ENCODE measurements at places on chromosomes 6 and 20.

GRCh38 chr6:44932651-44933091 is 395.5 kb upstream of the RUNX2 start:
- DNase-seq: no peak

GRCh38 chr6:41442800-41443501 is 103.2 kb upstream of the FOXP4 start:
- DNase-seq: no peak

GRCh38 chr6:151109361-151109760 is 130.4 kb upstream of the AKAP12 start:
- DNase-seq: no peak

GRCh38 chr20:50655311-50655880 is 35.9 kb downstream of the RIPOR3 start:
- no peak for DNase-seq

DNA sequence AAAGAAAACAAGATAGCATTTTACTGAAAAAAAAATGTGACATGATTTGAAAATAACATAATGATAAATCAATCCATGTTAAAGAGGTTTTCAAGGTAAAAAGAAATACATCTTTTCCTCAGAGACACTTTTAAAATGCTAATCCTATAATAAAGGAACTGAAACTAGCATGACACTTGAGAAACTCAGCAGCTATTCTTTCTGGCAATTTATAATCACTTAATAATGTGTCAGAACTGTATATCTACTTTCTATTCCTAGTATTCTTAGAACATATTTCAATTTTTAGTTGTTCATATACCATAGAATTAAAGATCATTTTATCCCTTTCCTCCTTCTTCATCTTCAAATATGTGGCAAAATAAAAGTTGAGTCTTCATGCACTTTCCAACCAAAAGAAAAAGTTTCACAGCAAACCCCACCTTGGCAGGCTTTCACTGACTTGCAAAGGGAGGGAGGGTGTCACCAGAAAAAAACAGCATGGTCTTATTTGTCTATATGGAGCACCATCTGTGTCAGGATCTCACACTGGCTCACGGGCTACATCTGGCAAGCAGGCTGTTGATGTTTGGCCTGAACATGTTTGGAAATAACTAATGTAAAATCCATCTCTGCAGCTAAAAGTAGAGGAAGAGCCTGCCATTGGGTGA is 48.5 kb downstream of the FHL5 start:
- DNase-seq: no peak

- no peak for DNase-seq
Observed at GRCh38 chr6:89999945-90000825, 105.9 kb downstream of the GJA10 start.

DNA sequence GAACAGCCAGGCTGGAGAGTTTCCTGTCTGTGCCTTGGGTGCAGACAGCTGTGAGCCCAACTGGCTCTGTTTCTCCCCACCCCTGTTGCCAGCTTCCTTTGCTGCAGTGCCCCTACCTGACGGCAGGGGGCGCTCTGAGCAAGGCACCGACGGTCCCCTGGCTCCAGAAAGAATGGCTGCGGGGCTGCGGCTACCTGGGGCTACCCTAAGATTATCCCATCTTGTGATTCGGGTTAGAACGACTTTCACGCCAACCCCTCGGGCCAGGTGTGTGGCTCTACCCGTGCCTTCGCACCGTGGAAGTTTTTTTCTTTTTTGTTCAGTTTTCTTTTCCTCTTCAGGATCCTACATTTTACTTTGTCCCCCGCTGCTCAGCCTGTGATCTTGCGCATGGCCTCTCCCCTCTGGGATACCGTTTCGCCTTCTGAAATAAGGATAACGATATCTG is 33.4 kb upstream of the AAR2 start:
- no peak for DNase-seq

- DNase-seq: no peak
Observed at GRCh38 chr20:7967199-7967844, 27.1 kb upstream of the HAO1 start.

GRCh38 chr6:67698534-67698933 is 936.5 kb upstream of the ADGRB3 start:
- no peak for DNase-seq

DNA sequence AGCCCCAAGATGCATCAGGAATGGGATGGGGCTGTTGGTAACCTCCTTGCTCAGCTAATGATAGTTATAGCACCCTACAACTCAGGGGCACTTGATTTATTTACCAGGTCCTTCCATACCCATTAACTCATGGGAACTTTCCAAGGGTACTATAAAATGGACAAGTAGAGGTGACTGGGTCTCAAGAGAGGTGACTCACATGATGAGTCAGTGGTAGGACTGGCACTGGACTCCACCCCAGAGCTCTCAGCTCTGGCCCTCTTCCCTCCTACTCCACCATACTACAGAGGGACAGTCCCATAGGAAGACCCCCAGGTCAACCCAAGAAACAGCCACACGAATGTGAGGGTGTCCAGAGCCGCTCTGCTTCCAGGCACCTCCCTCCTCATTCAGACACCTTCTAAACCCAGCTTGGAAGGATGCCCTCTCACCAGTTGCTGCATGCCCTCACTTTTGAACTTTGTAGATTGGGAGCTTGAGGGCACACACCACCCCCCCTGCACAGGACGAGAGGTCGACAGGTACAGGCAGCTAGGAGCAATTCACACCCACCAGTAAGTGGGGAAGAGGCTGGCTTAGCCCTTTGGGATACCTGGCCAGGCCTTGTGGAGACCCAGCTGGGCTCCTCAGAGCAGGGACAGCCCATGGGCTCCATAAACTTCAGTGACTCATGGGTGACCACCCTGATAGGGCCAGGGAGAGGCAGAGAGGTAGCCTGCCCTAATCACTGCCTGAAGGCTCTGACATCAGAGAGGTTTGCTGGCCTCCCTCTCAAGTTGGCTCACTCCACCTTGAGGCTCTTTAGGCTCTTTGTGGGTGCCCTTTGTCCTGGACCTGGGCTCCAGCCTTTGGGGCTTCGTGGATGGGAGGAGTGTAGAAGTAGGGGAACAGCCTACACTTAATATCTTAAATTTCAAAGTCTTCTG is 81.6 kb upstream of the MLN start:
- peak; percentile 22 for DNase-seq

DNA sequence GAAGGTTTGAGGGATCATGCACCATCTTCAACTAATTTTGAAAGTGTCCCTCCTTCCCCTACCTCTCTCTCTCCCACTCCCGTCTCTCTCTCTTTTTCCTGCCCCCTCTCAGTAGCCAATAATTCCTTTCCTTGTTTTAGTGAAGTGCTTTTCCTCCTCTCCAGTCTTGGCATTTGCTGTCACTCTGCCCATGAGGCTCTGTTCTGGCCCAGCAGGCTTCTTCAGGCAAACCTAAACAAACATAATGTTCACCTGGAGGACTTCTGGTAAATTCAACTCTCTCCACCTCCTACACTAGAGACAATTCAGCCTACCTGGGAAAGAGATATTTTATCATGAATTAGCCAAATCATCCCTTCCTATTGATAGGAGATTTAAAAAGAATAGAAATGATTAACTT is 320.4 kb upstream of the RNF24 start:
- no peak for DNase-seq

DNA sequence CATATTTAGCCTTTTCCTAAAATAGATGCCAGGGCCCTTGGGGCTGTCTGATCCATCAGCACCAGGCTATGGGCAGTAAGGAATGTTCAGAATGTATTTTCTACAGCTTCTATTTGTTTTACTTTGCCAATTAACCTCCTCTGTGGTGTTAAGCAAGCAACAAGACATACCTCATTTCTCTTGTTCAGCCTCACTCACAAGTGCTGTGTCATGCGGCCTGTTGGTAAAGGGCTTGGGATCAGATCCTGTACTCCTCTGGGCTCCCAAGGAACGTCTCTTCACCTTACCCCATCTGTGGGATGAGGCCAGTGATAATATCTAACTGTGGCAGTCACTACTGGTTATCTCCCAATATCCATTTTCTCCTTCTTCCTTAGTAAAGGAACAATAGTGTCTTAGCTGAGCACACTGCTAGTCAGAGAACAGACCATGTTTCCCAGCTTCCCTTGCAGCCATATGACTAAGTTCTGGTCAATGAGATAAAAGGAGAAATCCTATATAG is 7.0 kb upstream of the DSTN start:
- no peak for DNase-seq

DNA sequence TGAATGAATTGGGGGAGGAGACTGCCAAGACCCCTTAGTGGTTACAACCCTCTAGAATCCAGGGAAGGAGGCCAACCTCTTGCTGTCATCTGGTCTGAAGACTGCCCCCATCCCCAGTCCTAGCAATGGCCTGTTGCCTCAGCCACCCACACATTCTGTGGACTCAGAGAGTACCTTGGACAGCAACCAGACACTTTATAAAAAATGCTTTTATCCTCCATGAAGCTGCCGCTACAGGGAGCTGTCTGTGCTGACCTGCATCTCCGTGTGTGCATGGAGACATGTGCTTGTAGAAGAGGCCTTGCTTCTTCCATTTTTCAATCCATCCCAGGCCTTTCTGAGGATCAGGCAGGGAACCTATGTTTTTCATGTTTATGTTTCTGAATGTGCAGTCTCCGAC is 15.2 kb downstream of the CDH22 start:
- DNase-seq: no peak

- no peak for DNase-seq
Observed at GRCh38 chr6:150734235-150734634, 131.3 kb upstream of the MTHFD1L start.

GRCh38 chr6:148745926-148746325 is 904 bp upstream of the UST start:
- no peak for DNase-seq

DNA sequence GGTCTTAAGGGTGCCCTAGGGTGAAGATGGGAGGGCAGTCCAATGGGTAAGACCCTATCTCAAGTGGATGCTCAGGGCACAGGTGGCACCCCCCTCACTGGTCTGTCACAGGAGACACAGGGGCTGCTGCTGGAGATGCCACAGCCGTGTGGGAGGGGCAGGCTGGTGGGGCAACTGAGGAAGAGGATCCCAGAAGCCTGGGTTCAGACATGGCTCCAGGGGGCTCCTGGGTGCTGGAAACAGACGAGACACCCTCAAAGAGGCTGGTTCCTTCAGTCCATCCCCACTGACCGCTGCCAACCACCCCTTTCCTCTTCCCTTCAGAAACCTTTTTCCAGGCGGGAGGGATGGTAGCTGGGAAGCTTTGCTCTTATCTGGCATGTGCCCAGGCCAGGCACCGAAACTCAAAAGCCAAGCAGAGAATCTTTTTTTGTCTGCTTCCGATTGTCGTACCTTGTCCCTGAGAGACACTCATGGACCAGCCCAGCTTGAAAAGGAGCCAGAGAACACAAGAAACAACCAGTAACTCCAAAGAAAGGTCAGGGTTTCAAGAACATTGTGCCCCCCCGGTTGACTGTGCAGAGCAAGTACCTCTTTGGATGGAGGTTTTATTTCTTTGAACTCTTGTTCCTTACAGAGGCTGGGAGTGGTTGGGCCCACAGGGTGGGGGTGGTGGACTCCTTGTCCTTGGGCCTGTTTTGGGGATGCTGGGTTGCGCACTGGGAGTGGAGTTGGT is 28.5 kb upstream of the EMILIN3 start:
- no peak for DNase-seq

DNA sequence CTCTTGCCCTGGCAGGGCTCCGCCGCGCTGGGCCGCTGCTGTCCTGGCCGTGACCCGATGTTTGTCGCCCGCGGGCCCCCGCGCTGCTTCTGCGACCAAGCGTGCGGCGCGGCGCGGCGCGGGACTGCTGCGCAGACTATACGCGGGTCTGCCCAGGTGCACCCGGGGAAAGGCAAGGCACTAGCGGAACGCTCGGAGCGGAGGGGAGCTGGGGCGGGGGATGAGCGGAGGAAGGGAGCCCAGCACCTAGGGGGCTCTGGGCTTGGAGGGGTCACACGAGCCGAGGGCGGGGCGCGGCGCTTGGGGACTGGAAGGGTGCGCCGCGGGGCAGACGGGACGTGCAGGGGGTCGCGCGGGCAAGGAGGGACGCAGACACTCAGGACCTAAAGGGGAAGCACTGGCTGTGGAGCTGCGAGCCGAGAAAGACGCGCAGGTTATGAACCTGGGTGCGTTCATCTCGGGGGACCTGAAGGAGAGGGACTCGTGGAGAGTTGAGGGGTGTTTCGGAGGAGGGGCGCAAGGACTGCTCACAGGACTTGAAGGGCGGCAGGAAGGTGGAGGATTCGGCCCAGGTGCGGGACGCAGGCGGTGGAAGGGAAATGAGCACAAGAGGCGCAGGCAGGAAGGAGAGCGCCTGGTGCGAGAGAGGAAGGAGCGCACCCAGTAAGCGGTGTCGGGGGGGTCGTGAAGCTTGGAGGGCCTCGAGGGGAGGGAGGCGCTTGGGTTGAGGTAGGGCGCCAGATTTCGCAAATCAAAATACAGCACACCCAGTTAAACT is 40.8 kb upstream of the ZNFX1 start:
- DNase-seq: no peak

- no peak for DNase-seq
Observed at GRCh38 chr6:1669996-1670395, 60.3 kb downstream of the FOXC1 start.

DNA sequence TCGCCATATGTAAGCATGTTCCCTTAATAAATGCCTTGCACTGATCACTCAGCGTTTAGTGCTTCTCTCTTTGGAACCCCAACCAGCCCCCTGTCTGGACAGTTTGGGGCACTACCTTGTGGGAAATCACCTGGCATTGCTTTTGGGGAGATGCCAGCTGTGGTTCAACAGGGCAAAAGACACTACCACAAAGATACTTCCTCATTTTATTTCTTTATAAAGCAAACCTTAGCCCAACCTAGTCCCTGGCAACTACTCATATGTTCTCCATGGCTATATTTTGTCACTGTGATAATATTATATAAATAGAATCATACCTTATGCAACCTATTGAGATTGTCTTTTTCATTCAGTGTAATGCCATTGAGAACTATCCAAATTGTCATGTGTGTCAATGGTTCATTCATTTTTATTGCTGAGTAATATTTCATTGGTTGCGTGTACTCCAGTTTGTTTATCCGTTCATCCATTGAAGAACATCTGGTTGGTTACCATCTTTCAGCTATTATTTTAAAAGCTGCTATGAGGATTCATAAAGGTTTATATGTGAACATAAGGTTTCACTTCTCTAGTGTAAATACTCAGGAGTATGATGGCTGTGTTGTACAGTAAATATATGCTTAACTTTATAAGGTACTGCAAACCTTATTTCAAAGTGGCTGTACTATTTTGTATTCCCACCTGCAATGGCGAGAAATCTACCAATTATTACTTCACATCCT is 114.8 kb downstream of the MOXD1 start:
- no peak for DNase-seq

GRCh38 chr6:167985911-167986595 is 11.4 kb upstream of the KIF25 start:
- DNase-seq: no peak

- DNase-seq: no peak
Observed at GRCh38 chr20:53949319-53949839, 121.0 kb downstream of the BCAS1 start.

- DNase-seq: no peak
Observed at GRCh38 chr6:167426651-167427050, 101.8 kb downstream of the TTLL2 start.

Measured in epithelial cell of proximal tubule (primary cell).